ENCODE measurements at places on chromosomes 13 and 19.

GRCh38 chr19:29562299-29563297 is 36.8 kb downstream of the VSTM2B start:
- no peak for DNase-seq

- no peak for DNase-seq
Measured at GRCh38 chr19:21569494-21569865, 64.1 kb downstream of the ZNF429 start.

DNA sequence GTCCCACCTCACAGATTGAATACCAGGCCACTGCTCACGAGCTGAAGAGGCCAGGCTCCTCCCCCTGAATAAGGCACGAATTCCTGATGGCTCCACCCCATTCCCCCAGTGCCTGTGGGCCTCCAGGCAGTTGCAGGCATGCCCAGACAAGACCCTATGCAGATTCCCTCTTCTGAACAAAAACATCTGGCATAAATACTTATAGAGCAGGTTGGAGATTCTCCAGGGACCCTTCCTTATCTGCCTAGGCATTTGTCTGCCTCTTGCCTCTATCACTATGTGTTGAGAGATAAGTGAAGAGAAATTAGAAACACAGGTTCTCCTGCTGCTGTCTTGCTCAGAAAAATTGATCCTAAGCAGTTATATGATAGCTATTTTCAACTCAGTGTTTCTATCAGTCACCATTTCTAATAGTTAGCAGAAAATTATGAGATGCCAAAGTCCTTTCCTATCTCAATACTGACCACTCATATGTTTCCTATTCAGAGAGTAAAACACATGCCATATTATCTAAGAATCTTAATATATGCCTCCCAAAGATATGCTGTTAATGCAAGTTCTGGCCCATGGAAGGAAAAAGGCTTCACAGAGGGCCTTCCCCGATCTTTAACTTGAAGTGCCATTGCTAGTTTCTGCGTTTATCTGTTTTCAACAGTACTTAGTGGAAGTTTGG is 364.0 kb downstream of the KCTD12 start:
- peak; percentile 15 for DNase-seq

GRCh38 chr19:5343848-5344247 is 3.2 kb upstream of the PTPRS start:
- DNase-seq, result peak; percentile 47

GRCh38 chr13:95185851-95186250 is 115.4 kb downstream of the ABCC4 start:
- no peak for DNase-seq

DNA sequence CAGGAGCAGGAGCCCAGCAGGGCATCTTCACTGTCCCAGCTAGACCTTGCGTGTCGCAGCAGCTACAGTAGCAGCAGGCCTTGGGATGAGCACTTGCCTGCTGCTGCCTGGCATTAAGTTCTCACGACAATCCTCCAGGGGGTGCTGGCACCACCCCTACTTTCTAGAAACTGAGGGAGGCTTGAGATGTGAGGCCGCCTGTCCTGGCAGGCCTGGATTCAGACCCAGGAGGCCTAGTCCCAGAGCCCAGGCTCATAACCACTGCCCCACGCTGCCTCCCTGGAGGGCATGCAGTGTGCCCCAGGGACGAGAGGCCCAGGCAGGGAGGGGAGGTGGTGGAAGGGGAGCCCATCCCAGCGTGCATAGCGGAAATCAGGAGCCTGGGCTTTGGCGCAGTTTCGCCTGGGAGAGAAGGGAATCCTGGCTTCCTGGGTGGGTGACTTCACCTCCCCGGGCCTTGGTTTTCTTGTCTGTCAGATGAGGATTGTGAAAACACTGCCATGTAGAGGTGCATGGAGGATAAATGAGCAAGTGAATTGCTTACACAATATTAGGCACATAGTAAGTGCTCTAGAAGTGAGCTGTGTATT is 26.1 kb downstream of the PPP5C start:
- peak; percentile 18 for DNase-seq

GRCh38 chr19:40704491-40705361 is 12.0 kb downstream of the COQ8B start:
- DNase-seq, result no peak

Data from fibroblast of skin of right quadriceps (primary cell).